ENCODE measurements at places on chromosomes 16 and 17.

DNA sequence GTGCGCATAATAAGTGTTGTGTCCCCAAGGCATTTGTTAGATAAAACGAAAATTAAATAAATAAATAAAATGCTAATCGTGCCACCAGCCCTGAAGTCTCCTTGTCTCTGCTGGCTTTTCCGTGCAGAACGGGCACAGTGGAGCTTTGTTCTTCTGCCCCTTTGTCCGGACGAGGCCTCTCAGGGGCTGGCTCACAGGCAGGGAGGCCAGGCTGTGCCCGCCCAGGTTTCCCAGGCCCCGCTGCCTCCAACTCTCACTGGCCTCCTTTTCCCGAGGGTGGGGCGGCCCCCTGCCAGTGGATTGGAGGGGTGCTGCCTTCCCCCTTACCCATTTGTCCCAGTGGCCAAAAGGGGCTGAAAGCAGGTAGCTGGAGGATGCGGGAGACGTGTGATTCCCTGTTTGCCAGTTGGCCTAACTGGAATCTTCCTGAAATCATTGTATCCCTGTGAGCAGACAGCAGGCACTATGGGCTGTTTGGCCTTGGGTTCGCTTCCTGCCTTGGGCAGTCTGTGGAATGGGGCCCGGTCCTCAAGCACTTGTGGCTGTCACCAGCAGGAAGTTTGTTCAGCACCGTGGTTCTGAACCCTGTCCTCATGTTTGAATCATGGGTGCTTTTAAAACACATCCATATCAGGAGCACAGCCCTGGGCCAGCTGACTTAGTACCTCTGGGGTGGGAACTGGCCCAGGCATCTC, 64.4 kb downstream of the KSR1 start:
- no peak for DNase-seq

DNA sequence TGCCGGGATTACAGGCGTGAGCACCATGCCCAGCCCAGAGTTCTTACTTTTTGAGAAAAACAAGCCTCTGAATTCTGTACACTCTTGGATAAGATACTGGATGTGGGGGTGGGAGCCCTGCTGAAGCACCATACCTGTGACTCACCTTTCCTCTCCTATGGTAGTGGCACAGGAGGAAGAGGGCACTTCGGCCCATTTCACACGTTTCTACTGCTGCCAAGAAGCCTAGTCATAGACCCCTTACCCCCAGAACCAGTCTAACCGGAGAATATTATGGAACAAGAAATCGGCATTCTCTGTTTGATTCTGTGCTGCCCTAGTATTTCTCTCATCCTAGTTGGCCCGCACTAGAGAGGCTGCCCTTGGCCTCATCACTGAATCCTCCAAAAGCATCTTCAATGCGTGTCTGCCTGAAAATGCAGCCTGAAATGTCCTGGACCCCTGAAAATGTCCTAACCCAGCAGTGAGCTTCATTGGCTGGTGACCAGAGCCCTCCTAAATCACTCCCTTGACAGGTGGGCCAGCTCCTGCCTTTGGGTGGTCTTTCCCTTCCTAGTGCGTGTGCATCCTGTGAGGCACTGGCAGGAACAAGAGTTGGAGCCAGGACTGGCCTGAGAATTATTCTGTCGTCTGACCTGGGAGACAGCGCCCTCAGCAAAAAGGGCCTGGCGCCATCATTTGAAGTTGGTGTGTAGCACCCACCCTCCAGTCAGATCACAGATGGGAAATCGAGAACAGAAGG, 37.9 kb downstream of the NDEL1 start:
- DNase-seq = no peak

GRCh38 chr17:55818451-55819375, 67.9 kb downstream of the PCTP start:
- no peak for DNase-seq

DNA sequence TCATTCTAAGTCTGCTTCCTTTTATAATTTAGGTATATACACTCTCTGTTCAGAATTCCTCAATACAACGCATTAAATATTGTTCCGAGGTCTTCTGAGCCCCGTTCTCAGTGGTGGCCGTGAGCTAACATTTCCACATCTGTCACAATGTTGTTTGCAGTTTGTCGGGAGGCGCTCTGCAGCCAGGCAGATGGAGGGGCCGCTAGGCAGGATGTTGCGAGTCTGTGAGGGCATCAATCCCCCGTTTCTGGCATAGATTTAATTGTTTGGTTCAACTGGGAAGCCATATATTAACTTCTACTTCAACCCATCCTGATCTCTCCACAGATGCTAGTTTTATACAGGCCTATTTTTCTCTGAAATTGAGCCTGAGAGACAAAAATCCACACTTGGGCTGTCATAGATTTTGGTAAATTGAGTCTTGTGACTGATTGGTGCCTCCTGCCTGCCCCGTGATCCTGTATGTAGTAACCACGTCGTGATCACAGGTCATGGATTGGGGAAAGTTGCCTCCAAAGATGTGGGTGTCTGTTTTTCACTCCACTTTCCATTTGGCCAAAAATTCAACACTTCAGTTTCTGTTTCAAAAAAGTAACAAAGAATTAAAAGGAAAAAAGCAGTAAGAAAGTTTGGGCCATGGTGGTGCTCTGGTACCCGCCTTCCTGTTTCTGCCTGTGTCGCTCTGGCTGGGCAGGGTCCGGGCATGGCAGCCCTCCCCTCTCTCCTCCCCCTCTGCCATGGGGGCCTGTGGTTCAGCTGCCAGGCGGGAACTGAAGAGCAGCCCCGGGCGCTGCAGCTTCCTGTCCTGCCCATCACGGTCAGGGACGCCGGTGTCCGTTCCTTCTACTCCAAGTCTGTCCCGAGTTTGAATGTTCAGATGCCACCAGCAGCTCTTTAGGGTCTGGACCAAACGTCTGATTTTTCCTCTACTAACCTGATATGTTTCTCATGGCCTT, 41.5 kb downstream of the RPTOR start:
- DNase-seq = no peak

GRCh38 chr16:445566-445965, 20.1 kb downstream of the RAB11FIP3 start:
- DNase-seq = no peak
